ENCODE measurements at places on chromosomes 6 and 20.

DNA sequence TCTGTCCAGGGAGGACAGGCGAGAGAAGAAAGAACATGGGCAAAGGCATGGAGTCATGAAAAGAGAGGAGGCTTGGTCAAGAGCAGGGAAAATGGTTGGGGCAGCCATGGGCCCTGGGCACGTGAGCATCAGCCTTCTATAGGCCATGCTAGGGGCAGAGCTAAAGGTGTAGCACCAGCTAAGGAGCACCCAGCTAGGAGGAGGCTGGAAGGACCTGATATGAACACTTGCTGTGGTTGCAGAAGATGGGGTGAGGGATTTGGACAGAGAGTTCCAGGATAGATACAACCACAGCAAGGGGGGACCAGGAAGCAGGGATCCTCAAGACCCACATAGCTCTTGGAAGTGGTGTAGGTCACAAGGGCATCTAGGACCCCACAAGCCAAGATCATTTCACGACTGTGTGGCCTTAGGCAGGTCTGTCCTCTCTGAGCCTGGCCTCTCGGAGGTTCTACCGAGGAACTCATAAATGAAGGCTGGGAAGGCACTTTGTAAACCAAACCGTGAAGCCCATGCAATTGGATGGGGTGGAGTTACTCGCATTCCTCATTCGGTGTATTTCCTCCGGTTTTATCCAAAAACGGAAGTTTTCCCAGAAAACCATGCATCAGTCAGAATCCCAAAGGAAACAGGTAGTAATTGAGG is 74.0 kb upstream of the TOP1 start:
- no peak overlapping the region for H3K4me3 ChIP-seq
- no peaks in the 10 kb centered on the region for H3K4me1 ChIP-seq
- H3K36me3 ChIP-seq, result no peaks in the 10 kb centered on the region
- no peaks in the 10 kb centered on the region for H3K27me3 ChIP-seq
- DNase-seq, result no peak

DNA sequence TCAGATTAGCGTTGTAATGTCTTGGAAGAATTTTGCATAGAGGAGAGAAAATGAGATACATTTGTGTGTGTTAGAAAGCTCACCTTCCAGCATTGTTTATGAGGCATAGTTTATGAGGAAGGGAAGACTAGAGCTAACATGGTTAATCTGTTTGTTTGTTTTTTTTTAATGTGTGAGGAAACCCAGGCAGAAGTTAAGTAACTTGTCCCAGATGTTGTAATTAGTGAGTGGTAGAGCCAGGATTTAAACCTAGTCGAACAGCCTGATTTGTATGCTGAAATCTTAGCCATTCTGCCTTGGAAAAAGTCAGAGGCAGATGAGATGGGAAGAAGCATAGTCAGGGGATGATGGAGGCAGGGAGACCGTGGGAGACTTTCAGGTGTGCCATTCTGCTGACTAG is 29.1 kb downstream of the NDUFAF5 start:
- no peak overlapping the region for H3K27ac ChIP-seq
- peaks cover 25% of the 10 kb centered on the region for H3K36me3 ChIP-seq
- no peak for DNase-seq
- H3K4me3 ChIP-seq, result no peak overlapping the region

GRCh38 chr6:52595000-52595795 is 18.3 kb upstream of the TRAM2 start:
- no peak for DNase-seq
- no peak overlapping the region for H3K27ac ChIP-seq
- H3K4me3 ChIP-seq, result no peak overlapping the region
- H3K36me3 ChIP-seq, result no peaks in the 10 kb centered on the region

- H3K4me3 ChIP-seq, result no peak overlapping the region
- peaks cover 4% of the 10 kb centered on the region for H3K4me1 ChIP-seq
- H3K27me3 ChIP-seq, result no peaks in the 10 kb centered on the region
- peaks cover 6% of the 10 kb centered on the region for H3K36me3 ChIP-seq
- no peak for DNase-seq
These were observed 221.9 kb downstream of the TBC1D32 start for GRCh38 chr6:121112356-121112755.

GRCh38 chr20:54727490-54727889 is 252.1 kb downstream of the DOK5 start:
- DNase-seq, result no peak
- H3K27me3 ChIP-seq, result no peaks in the 10 kb centered on the region
- H3K4me3 ChIP-seq, result no peak overlapping the region
- no peak overlapping the region for H3K27ac ChIP-seq
- H3K36me3 ChIP-seq, result no peaks in the 10 kb centered on the region

DNA sequence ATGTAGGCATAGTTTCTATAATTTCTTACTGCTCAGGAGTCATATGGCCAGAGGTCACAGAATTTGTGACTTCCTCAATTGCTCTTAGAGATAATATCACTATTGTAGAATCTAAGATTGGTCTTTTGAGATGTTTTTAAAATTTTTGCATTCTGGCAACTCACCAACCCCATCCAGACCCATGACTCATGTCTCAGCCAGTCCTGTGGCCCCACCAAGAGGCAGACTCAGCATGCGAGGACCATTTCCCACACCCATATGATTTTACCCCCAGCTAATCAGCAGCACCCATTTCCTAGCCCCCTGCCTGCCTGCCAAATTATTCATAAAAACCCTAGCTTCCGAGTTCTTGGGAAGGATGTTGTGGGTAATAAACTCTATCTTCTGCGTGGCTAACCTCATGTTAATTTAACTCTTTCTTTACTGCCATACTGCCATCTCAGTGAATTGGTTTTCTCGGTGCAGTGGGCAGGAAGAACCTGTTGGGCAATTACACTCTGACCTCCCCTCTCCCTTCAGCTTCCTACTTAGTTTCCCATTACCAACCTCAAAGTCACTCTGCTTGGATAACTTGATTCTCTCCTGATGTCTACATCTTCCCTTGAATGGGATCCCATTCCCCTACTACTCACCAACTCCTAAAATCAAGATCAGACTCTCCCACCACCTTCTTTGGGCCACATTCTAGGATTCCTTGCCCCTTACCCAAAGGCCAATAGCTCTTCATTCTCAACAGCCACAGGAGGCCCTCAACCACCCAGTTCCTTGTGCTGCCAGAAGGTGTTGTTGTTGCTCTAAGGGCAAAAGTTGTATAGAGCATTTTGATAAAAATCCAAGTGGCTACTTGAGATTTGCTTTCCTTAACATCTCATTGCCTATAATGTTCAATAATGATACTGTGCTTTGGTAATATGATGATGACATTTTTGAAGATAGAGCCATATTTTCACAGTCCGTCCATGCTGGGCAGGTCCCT is 16.2 kb upstream of the IYD start:
- peaks cover 5% of the 10 kb centered on the region for H3K27me3 ChIP-seq
- H3K4me3 ChIP-seq, result no peak overlapping the region
- no peak overlapping the region for H3K27ac ChIP-seq
- H3K36me3 ChIP-seq, result no peaks in the 10 kb centered on the region

- peaks cover 8% of the 10 kb centered on the region for H3K4me1 ChIP-seq
- no peaks in the 10 kb centered on the region for H3K27me3 ChIP-seq
- H3K36me3 ChIP-seq, result peaks cover 4% of the 10 kb centered on the region
- H3K4me3 ChIP-seq, result no peak overlapping the region
These were observed 108.1 kb downstream of the BCKDHB start for GRCh38 chr6:80214436-80215022.

DNA sequence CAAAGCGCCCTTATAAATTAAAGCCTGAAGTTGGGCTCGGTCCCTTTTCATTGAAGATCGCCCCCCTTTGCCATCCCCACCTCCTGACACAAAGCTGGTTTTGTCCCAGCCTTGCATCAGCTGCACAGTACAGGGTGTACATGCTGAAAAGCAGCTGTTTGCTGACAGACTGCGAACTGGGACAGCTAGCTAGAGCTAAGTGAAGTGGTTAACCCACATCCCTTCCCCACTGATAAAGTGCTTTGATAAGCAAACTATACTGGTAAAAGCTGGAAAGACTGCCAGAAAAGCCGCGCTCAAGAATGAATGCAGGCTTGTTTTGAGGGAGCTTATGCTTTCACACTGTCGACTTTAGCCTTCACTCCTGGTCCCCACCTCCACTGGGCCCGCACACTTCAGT is 207.3 kb downstream of the GMDS start:
- H3K4me1 ChIP-seq, result peaks cover 33% of the 10 kb centered on the region
- H3K27ac ChIP-seq, result no peak overlapping the region
- DNase-seq, result peak; percentile 26
- H3K36me3 ChIP-seq, result peaks cover 7% of the 10 kb centered on the region
- no peaks in the 10 kb centered on the region for H3K27me3 ChIP-seq

GRCh38 chr6:41996997-41997396 is 53.3 kb upstream of the TAF8 start:
- H3K36me3 ChIP-seq, result peaks cover 24% of the 10 kb centered on the region
- peak overlapping the region; percentile 81 for H3K27ac ChIP-seq
- H3K27me3 ChIP-seq, result no peaks in the 10 kb centered on the region
- H3K4me1 ChIP-seq, result peaks cover 41% of the 10 kb centered on the region
- no peak for DNase-seq

DNA sequence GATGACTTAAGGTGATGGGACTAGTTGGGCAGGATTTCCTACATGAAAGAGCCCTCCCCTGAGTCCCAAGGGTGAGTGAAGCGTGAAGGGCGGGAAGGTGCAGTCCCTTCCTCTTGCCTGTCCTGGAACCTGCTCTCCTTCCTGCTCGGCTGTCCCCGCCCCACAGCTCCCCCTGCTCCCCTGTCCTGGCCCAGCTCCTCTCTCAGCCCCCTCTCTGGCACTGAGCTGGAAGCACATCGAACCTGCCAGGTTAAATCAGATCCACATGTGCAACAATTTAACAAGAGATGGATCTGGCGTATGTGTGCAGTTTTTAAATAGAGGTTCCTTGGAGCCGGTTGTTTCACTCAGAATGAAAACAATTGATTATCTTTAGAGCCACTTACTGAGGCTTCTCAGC is 95.0 kb downstream of the LRFN2 start:
- no peak overlapping the region for H3K27ac ChIP-seq
- no peaks in the 10 kb centered on the region for H3K4me1 ChIP-seq
- no peaks in the 10 kb centered on the region for H3K36me3 ChIP-seq

- no peak overlapping the region for H3K4me3 ChIP-seq
- H3K36me3 ChIP-seq, result no peaks in the 10 kb centered on the region
- H3K4me1 ChIP-seq, result no peaks in the 10 kb centered on the region
- DNase-seq, result no peak
These were observed 135.7 kb downstream of the ALDH8A1 start for GRCh38 chr6:134814076-134814695.

DNA sequence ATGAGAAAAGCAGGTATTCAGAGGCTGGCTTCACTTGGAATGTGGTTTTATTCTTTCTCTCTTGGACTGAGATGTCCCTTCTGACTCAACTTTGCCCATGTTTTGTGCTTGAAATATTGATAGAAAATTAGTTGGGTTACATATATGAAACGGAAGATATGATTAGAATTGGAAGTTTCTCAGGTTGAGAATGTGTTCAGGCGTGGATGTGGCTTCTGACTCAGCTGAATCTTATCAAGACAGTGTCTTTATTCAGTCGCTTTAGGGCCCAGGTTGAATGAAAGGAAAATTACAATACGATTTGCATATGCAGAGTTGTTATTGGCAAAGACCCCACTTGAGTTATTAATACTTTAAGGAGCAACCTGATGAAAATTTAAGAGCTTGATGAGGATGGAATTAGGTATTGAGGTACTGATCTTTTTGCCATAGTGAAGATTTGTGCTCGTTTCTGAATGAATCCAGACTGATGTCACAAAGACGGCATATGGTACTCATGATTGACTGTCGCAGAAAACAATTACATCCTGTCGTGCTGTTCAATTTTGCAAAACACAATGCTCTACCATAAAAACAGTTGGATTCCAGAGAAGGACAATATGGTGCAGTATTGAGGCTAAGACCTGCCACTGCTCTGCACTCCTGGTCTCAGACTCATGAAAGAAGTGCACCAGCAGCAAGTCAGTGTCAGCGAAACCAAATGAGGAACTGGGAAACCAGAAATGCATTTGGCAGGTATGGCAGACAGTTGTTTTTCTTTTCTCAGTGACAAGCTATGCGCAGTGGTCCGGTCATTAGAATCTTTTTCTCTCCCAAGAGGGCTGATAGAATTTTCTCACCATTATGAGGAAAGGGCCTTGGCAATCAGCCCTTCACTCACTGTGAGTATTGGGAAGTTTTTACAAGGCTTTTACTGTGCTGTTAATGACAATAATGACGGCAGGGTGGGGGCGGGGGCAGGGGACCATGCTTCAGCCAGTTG is 158.3 kb downstream of the DOK5 start:
- DNase-seq, result no peak
- peaks cover 10% of the 10 kb centered on the region for H3K27me3 ChIP-seq
- no peak overlapping the region for H3K27ac ChIP-seq

GRCh38 chr6:17165383-17165782 is 63.5 kb downstream of the STMND1 start:
- no peaks in the 10 kb centered on the region for H3K4me1 ChIP-seq
- no peak overlapping the region for H3K4me3 ChIP-seq
- no peak overlapping the region for H3K27ac ChIP-seq
- DNase-seq, result no peak

GRCh38 chr6:169918239-169918953 is 167.0 kb downstream of the ERMARD start:
- no peak overlapping the region for H3K4me3 ChIP-seq
- H3K27me3 ChIP-seq, result no peaks in the 10 kb centered on the region
- H3K27ac ChIP-seq, result no peak overlapping the region

- H3K4me1 ChIP-seq, result no peaks in the 10 kb centered on the region
- H3K36me3 ChIP-seq, result no peaks in the 10 kb centered on the region
These were observed 343.2 kb upstream of the SULF2 start for GRCh38 chr20:48128436-48128835.

GRCh38 chr20:49866051-49866450 is 49.3 kb downstream of the SPATA2 start:
- no peak overlapping the region for H3K4me3 ChIP-seq
- no peaks in the 10 kb centered on the region for H3K27me3 ChIP-seq
- no peaks in the 10 kb centered on the region for H3K4me1 ChIP-seq

DNA sequence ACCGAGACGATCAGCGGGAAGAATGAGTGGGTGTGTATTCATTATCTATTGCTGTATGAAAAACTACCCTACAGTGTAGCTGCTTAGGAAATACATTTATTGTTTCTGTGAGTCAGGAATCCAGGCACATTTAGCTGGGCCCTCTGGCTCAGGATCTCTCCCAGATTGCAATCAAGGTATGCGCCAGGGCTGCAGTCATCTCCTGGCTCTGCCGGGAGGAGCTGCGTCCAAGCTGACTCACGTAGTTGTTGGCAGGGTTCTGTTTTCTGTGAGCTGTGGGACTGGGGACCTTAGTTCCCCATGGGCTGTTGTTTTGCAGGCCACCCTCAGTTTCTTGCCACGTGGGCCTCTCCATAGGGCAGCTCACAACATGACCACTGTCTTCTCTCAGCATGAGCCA is 68.2 kb upstream of the FUCA2 start:
- no peak overlapping the region for H3K4me3 ChIP-seq
- peaks cover 8% of the 10 kb centered on the region for H3K4me1 ChIP-seq
- H3K27ac ChIP-seq, result no peak overlapping the region
- DNase-seq, result no peak
- no peaks in the 10 kb centered on the region for H3K27me3 ChIP-seq

- H3K4me1 ChIP-seq, result no peaks in the 10 kb centered on the region
- peaks cover 2% of the 10 kb centered on the region for H3K27me3 ChIP-seq
- no peak for DNase-seq
- no peak overlapping the region for H3K4me3 ChIP-seq
These were observed 364.3 kb upstream of the HSF2 start for GRCh38 chr6:122035173-122035572.

Data from activated CD8-positive, alpha-beta T cell treated with anti-CD3 and anti-CD28 coated beads for 36 hours (primary cell).